ENCODE measurements at places on chromosomes 11 and 22. TPM values are rescaled to one million over a fixed set of nuclear protein-coding genes. Genes with fewer than 3 reads are reported as not detected.

RASSF7 gene
- total RNA-seq, result 9.4 TPM

MGAT3 gene
- 12.8 TPM for total RNA-seq

PNPLA5 gene
- total RNA-seq, result not detected

ARRB1 gene
- 38.0 TPM for total RNA-seq

LGALS12 gene
- not detected for total RNA-seq

DBX1 gene
- total RNA-seq, result 0.29 TPM

IRF7 gene
- 17.7 TPM for total RNA-seq

GNAZ gene
- 82.5 TPM for total RNA-seq

ANGPTL5 gene
- total RNA-seq, result not detected

CASP5 gene
- total RNA-seq, result not detected

AGBL2 gene
- 1.7 TPM for total RNA-seq

BRMS1 gene
- total RNA-seq, result 44.0 TPM

ATG2A gene
- total RNA-seq, result 25.9 TPM

MICAL2 gene
- total RNA-seq, result 4.4 TPM

MAJIN gene
- total RNA-seq, result not detected

GPHA2 gene
- not detected for total RNA-seq

EHF gene
- not detected for total RNA-seq

TTC28 gene
- total RNA-seq, result 55.6 TPM

MN1 gene
- 0.91 TPM for total RNA-seq

SPI1 gene
- total RNA-seq, result not detected

DYNC2H1 gene
- total RNA-seq, result 9.7 TPM

TMEM151A gene
- total RNA-seq, result 19.2 TPM

TBX1 gene
- 2.4 TPM for total RNA-seq

ARHGEF12 gene
- 40.8 TPM for total RNA-seq

MRGPRF gene
- 1.0 TPM for total RNA-seq

PANX2 gene
- 1.8 TPM for total RNA-seq

TRIM29 gene
- total RNA-seq, result not detected

CABP4 gene
- not detected for total RNA-seq

PRDM11 gene
- 7.5 TPM for total RNA-seq

OR8K3 gene
- not detected for total RNA-seq

IRAG1 gene
- total RNA-seq, result 4.2 TPM

BEST1 gene
- 4.6 TPM for total RNA-seq

TPBGL gene
- 2.3 TPM for total RNA-seq

CTR9 gene
- total RNA-seq, result 32.7 TPM

C11orf86 gene
- not detected for total RNA-seq

SSH3 gene
- total RNA-seq, result 8.3 TPM

GGT5 gene
- total RNA-seq, result 10.7 TPM

IGLL5 gene
- not detected for total RNA-seq

VPREB1 gene
- not detected for total RNA-seq

MYO7A gene
- 11.6 TPM for total RNA-seq

TRIM48 gene
- total RNA-seq, result not detected

ZFP91 gene
- total RNA-seq, result 44.3 TPM

KLHL35 gene
- 41.4 TPM for total RNA-seq

POU2AF2 gene
- total RNA-seq, result not detected

C1QTNF4 gene
- 7.0 TPM for total RNA-seq

THY1 gene
- 22.0 TPM for total RNA-seq

OVOL1 gene
- total RNA-seq, result not detected

TNNI2 gene
- total RNA-seq, result not detected

PEX26 gene
- total RNA-seq, result 49.8 TPM

MED15 gene
- total RNA-seq, result 83.6 TPM

All from glutamatergic neuron (in vitro differentiated cells).